Pancreas (tissue), 10 donors: ENCODE measurements at places on chromosomes 6 and 20. TPM values are rescaled to one million over a fixed set of nuclear protein-coding genes. Genes with fewer than 3 reads are reported as not detected.

Gene GMNN
- 45.6 TPM for total RNA-seq

Gene PRL
- total RNA-seq = not detected

Gene RSPH9
- total RNA-seq = 0.12 TPM

Gene ARFGEF3
- total RNA-seq = 13.7 TPM

Gene SIRPA
- total RNA-seq = 17.6 TPM
